ENCODE measurements at places on chromosomes 11 and 22.
A peak's percentile ranks its signal among the peaks of the same experiment; 100 is the strongest.

- DNase-seq = no peak
Measured at GRCh38 chr11:41878095-41878494, 418.6 kb upstream of the LRRC4C start.

GRCh38 chr11:111612224-111612623, 10.0 kb downstream of the SIK2 start:
- no peak for DNase-seq

GRCh38 chr22:29040385-29041275, 21.0 kb downstream of the C22orf31 start:
- DNase-seq = peak; percentile 50

DNA sequence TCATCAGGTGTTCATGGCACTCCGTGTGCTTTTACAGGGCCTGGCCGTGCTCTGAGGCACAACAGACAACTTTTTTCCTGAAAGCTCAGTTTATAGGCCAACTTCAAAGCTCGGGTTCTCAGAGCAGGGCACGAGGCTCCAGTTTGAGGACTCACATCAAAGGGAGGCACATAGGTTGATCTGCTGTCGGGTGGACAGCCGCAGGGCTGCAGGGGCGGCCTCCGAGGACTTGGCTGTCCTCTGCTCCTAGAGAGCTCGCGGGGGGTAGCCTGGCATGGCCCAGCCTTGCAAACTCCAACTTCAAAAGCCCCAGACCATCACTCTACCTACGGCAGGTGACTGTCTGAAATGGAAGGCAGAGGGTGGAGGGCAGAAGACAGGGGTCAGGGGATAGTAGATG, 31.6 kb downstream of the C11orf58 start:
- DNase-seq = no peak

DNA sequence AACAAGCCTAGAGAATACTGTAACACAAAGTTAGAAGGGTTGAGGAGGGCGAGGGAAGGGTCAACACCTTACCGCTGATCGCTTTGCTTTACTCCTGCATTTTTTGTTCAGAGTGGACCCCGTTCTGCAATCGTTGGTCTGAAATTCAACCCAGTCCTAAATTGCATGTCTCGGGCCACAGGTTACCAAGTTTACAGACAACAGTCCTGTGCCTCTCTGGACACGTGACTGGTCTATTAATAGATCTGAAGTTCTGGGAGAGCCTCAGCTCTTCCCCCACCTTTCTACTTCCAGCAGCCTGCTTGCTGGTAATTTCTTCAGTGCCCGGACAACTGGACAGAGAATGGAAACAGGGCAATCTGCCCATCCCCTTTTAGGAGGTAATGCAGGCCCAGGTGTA, 74.2 kb downstream of the STIM1 start:
- DNase-seq = no peak

DNA sequence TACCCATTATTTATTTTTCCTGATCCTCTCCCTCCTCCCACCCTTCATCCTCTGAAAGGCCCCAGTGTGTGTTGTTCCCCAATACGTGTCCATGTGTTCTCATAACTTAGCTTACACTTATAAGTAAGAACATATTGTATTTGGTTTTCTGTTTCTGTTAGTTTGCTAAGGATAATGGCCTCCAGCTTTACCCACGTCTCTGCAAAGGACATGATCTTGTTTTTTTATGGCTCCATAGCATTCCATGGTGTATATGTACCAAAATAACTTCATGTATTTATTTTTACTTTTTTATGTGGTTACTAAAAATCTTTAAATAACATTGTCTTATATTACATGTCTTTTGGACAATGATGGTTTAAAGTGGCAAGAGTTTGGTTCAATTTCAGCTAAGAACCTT, 15.2 kb downstream of the PDGFD start:
- no peak for DNase-seq

DNA sequence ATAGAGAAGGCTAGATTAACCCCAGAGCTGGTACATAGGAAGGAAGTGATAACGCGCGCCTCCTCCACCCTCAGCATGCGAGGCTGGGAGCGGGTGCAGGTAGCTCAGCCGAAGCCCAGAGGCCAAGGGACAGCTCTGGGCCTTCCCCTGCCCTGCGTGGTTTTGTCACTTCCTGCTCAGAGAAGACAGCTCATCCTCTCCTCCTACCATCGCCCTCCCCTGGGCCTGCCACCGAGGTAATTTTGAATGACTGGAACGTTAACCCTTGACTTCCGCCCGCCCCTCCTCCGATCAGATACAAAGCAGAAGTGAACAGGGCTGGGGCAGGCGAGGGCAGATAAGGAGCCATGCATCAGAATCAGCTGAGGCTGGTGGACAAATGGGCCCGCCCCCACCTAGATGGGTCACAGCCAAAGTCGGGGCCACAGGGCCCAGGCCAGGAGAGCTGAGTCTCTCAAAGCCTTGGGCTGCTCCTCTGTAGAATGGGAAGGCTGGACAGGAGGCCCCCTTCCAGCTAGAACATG, 1.6 kb downstream of the RAC2 start:
- DNase-seq = peak; percentile 87

DNA sequence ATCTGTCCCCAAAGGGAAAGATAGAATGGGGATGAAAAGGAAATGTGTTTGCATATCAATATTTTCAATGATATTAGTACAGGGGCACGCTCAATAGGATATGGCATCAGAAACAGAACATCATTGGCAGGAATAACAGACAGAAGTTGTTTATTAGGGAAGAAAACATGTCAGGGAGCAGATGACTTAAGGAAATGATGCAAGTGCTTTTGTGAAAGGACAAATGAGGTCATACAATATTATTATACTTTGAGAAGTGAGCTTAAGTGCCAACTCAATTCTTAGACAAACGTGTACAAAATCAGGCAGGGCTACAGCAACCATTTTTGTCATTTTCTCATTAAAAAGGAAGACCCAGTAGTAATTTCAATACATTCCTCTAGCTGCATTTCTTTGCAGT, 388.4 kb downstream of the SOX6 start:
- no peak for DNase-seq

- DNase-seq = no peak
Measured at GRCh38 chr11:118015385-118015841, 29.2 kb downstream of the IL10RA start.

GRCh38 chr11:11387207-11387606, 34.2 kb upstream of the CSNK2A3 start:
- no peak for DNase-seq

- peak; percentile 64 for DNase-seq
Measured at GRCh38 chr11:19742588-19743292, 30.1 kb downstream of the NAV2 start.

DNA sequence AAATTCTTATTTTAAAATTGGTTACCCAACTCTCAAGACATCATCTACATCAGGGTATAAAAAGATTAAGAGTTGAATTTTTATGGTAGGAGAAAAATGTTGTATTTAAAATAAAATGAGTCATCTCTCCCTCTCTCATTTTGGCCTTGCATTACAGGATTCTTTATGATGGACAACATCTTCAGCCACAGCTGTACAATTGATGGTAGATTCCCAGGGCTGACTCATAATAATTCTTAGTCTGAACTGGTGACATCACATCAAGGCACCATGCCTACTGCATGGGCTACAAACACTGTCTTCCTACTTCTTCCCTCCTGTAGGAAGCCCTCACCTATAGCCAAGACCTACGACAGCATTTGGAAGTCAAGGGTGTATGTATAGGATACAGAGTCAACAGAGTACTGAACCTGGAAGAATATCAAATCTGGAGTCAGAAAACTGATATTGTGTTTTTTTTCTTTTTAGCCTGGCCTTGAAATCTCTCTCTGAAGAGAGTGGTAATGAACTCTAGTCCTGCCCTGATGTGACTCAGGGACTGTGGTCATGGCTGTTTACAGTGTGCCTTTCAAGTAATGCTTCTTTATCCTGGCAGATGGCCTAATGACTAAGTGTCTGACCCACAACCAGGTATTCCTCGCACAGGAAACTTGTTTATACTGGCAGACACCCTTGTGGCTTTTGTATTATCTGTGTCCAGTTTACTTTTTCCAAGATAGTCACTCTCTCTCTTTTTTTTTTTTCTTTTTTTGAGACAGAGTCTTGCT, 32.5 kb downstream of the MRGPRX2 start:
- DNase-seq = no peak

DNA sequence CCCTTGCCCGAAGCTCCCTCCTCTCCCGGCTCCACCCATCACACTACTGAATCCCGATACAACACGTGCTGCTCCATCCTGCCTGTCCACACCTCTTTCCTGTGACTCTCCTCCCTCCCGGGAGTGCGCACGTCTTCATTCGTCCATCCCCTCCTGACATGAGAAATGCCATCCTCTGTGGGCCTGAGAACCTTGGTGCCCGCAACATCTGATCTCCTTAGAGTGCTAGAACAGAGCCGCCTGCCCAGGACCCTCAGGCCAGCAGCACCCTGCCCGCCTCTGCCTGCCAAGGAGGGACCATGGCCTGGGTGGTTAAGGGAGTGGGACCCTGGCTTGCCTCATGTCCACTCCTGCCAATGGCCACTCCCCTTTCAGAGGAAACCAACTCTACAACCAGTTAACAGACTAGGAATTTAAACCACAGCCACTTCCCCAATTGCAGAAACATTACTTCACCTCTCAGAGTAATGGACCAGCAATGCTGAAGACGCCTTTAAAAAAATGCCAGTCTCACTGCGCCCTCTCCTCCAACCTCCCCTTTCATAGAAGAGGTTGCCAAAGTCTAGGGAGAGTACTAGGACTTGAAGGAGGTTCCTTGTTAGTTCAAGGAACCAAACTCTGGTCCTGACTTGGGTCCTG, 466.3 kb downstream of the OPCML start:
- DNase-seq = no peak

GRCh38 chr22:27836181-27836580, 34.6 kb upstream of the MN1 start:
- no peak for DNase-seq

- no peak for DNase-seq
Measured at GRCh38 chr11:91220476-91221202, 997.8 kb upstream of the CHORDC1 start.

DNA sequence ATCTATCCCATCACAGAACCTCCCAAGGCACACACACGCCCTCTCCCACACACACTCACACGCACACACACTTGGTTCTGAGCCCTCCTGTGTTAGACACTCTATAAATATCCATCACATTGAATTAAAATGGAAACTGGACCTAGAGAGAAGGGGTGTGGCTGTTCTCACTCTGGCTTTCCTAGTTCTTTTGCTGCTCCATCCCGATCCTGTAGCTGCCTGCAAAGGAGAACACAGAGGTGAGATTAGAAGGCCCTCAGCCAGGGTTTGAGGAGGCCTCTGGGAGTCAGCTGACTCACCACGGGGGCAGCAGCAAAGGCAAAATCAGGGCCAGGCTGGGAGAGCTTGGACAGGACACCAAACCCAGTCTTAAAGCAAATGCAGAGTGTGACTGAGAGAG, 192.3 kb upstream of the CADM1 start:
- DNase-seq = no peak

DNA sequence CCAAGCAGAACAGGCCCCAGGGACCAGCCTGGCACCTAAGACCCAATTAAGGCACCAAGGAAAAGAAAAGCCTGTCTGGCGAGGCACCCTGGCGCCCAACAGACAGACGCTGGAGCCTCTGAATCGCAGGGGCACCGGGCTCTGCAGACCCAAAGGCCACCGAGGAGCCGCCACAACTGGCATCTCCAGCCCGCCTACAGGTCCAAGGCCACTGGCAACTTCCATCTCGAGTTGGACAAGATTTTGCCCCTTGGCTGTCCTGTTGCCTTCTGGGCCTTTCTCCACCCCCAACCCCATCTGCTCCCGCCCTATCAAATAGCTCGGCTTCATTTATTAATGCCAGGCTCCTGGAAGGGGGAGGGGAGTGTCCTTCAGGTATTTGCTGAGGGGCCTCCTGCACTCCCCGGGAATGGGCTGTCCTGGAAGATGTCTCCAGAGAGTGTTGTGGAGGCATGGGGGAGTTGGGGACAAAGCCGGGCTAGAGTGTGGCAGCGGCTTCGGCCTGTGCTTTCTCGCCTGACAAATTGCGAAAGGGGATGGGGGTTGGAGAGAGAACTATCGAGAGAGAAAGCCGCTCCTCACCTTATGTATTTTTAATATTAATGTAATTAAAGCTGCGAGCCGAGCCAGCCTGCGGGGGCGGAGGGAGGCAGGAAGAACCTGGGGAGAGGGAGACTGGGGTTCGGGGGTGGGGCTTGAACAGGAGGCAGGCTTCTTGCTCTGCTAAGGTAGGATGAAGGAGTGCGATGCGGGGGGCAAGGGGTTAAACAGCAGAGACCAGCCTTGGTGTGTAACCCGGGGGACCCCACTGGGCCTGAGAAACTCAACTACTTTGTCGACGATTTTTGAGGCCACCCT, 2.0 kb downstream of the DSCAML1 start:
- DNase-seq = no peak

DNA sequence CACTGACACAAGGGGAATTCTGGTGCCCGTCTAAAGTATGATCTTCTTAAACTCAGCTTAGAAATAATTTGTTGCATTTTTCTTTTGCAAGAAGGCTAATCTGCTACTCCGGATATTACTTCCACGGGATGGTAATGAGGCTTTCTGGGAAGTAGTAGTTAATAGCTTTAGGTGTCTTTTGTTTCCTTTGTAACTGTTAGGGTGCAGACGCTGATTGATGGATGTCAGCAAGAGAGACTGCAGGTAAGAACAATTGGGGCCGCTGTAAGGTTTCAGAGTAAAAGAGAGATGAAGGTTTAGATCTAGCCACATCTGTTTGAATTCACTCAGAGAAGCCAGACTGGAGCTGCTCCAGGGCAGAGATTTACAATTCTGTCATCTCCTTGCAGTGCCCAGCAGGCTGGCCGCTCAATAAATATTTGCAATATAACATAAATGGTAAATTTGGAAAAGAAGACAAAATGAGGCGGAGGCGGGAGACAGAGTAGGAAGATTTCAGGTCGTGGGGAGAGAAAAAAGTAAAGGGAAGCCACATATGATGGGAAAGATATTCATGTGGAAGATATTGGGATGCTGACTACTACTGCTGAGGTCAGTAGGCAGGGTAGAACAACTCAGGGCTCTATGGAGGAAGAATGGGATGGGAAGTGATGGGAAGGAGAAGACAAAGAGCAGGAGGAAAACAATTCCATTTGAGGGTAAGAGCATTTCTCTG, 320.5 kb downstream of the AASDHPPT start:
- no peak for DNase-seq

- DNase-seq = no peak
Measured at GRCh38 chr11:95760941-95761340, 28.6 kb downstream of the FAM76B start.

DNA sequence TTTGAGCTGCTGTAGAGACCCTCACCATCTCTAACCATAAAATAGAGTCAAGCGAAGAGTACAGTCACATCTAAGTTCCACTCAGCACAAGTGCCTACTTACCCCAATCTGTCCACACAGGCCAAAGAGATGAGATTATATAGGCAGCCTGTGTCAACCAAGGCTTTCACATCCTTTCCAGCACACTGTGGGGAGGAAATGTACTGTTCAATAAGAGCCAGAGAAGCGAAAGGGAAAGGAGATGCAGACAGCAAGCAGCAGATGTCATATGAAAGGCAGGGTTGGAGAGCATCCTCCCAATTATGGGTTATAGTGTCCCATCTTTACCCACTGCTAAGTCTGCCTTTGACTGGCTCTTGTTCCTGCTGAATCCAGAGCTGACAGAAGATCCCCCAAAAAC, 16.4 kb downstream of the NRIP3 start:
- no peak for DNase-seq
